ENCODE measurements at places on chromosomes 3 and 15.
A peak's percentile ranks its signal among the peaks of the same experiment; 100 is the strongest.

DNA sequence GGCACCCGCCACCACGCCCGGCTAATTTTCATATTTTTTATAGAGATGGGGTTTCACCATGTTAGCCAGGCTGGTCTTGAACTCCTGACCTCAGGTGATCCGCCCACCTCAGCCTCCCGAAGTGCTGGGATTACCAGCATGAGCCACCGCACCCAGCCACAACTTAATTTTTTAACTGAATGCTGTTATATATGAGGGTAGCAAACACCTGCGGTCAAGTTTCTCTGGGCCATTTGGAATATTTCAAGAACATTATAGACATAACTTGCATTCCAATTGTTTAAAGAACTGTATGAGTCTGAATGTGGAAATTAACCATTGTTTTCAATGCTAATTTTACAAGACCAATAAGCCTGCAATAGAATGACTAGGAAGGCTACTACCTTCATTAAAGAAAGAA is 35.7 kb upstream of the GOLGA8B start:
- no peak for DNase-seq

GRCh38 chr3:12253516-12254343 is 35.1 kb upstream of the PPARG start:
- no peak for DNase-seq

DNA sequence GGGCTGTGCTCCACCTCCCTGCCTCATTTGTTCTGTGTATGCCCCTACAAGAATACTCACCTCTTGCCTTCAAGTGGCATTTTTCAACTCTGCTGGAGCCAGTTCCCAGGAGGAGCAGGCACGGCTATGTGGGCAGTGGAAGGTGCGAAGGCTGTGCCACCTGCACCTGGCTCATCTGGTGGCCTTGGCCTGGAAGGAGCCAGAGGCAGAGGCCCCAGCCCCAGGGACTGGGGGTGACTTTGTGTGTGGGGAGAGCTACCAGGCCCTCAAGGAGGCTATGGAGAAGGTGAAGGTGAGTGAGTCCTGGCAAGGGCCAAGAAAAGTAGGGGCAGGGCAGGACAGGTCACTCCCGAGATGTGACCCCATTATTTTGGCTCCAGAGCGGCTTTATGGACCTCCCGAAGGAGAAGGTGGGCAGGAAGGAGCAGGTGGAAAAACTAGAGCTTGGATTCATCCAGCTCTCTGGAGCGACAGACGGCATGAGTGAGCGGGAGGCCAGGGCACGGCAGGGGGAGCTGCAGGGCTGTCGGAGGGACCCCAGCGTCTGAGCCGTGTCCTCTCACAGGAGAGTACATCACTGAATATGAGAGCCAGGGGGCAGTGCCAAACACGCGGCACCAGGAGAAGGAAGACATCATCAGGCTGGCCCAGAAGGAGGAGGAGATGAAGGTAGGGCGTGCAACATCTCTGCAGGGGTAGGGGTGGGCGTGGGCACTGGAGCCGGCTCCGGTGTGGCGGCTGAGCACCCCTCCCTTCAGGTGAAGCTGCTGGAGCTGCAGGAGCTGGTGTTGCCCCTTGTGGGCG is 57.3 kb upstream of the UBE2Q2 start:
- no peak for DNase-seq

DNA sequence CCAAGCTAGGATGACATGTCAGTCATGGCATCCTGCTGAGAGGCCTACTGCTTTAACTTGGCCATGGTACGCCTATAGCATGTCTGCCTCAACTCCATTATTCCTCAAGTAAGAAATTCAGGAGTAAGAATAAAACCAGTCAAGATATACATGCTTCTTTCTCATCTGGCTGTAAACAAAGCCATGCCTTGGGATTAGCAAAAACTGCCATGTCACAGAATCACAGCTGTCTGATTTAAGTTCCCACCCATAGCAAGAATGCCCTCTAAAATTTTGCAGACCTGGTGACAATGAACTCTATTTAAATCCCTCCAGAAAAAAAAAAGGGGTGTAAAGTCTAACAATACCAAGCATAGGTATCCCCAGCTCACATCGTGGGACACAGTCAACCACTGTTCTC is 55.6 kb upstream of the ACAN start:
- DNase-seq, result no peak

- DNase-seq, result no peak
These were observed 154.4 kb downstream of the CHL1 start for GRCh38 chr3:350871-351371.

- no peak for DNase-seq
These were observed 114.5 kb downstream of the HERC1 start for GRCh38 chr15:63719281-63719680.

- peak; percentile 76 for DNase-seq
These were observed 160.7 kb upstream of the MCTP2 start for GRCh38 chr15:94070356-94071295.

GRCh38 chr15:60315878-60316277 is 81.9 kb downstream of the ANXA2 start:
- DNase-seq, result no peak

GRCh38 chr15:101464256-101464998 is 25.1 kb downstream of the PCSK6 start:
- no peak for DNase-seq

DNA sequence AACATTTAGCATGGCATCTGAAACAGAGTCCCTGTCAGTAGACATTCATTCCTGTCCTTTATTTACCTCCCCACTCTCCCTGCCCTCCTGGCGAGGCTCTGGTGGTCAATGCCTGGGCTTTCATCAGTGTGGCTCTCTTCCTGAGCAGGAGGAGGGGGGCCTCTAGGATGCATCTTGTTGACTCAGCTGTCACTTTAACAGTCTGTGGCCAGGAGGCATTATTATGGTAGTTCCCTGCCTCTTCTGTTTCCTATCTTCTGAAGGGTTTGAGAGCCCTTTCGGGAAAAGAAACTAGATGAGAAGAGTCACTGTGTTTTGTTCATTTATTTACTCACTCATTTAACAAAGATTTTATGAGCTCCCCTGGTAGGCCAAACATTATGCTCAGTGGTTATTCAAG is 2.4 kb upstream of the PPP1R14D start:
- no peak for DNase-seq

- DNase-seq, result no peak
These were observed 161.2 kb downstream of the ALCAM start for GRCh38 chr3:105527949-105528348.

- peak; percentile 63 for DNase-seq
These were observed 539 bp upstream of the MGLL start for GRCh38 chr3:127822682-127823425.

DNA sequence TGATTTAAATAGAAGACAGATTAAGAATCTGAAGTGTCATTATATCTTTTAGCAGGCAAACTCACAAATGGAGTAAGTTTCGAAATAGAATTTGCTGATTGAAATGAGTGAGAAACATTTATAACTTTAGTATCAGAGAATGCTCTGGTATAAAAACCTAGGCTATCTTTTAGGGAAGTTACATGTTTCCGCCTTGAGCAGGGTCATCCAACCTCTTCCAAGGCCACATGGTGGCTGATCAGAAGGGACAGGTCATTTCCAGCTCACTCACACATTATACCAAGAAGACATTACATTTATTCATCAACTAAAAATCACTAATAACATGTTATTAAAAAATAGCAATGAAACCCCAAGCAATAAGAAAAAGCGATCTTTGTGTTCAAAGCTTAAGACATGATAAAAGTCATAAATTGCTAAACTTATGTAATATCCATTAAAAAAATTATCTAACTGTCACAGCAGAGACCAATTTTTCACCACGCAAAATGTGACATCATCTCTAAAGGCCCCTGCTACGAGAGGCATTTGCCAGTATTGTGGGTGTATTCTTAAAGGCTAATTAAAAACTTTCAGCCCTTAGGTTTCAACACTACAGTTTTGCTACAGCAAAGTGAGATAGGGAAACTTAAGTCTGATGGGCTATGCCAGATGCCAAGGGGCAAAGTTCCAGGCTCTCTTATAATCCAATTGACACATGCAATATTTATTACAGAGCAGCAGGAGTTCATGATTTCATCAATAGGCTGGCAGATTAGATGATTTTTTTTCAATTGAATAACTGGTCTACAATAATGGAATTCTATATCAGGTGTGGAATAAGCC is 240.4 kb upstream of the TBL1XR1 start:
- no peak for DNase-seq

DNA sequence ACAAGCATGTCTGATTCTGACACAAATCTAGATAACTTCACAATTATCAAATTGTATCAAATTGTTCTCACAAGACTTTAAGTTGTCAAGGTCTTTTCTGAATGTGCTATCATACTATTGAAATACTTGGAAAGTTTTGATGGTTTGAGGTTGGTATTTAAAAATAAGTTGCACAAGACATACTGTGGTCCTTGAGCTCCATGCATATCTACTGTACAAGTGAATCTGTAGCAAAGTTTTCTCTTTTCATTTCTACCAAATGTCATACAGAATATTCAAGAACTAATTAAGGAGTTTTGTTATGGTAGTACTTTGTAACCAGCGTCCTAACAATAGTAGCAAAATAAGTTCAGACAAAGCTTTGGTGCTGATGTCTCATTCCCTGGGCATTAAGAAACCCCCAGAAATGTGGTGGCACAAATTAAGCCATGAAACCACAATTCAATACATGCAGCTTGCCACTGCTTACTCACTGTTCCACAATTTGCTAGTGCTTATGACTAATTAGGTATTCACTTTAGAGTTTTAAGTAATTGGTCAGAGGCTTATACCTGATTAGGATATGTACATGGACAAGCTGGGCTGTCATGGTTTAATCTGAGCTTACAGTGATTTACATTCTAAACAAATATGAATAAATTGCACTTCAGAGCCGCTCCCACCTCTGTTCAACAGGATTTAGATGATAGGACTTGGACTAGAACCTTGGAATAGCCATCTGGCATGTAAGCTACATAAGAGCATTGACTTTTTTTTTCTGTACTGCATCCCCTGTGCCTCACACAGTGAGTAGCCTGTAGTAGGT is 8.8 kb downstream of the TBC1D23 start:
- DNase-seq, result peak; percentile 70

DNA sequence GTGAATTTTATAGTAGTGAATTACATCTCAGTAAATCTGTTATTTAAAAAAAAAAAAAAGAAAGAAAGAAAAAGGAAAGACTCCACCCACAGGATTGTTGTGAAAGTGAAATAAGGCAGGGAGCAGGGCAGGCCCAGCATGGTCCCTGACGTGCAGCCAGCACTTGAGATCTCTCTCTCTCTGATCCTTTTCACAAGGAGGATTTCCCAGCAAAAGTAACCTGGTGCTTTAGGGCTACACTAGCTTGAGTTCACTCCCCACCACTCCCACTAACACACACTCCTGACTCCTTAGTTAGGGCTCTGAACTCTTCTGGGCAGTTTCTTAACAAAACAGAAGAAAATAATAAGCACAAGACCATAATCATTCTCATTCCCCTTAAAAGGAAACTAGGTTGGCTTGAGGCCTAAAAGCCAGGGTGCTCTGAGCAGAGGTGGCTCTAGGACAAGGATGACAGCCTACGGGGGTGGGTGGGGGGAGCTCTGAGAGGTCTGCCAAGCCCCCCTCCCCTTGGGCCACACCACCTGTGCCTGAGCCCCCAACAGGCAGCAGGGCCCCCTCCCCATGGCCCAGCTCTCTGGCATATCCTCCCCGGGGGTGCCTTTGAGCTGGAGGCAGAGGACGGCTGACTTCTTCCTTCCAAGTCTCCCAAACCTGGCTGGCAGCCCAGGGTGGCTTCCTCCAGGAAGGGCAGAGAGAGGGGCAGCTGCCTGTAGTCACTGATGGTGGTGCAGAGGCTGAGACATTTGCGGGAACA is 856 bp downstream of the TMEM40 start:
- DNase-seq, result no peak

GRCh38 chr3:119418641-119419040 is 44.8 kb downstream of the TMEM39A start:
- DNase-seq, result peak; percentile 4

GRCh38 chr15:31258260-31258659 is 68.4 kb upstream of the KLF13 start:
- DNase-seq, result no peak

DNA sequence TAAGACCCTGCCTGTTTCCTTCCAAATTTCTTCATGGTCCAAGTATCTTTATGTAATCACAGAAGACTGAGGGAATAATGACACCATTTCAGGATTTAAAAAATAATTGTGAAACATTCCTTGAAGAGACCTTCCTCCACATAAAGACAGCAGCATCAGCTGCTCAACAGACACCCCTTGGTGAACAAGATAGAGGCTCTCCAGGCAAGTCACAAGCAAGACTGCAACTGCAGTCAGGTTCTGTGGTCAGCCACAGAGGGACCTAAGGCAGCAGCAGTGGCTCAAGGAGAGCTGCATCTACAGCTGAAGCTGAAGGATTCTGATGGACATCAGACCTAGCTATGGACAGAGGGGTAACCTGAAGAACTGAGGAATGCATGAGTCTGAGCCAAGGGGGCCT is 97.2 kb upstream of the C3orf80 start:
- no peak for DNase-seq

- DNase-seq, result no peak
These were observed 3.0 kb upstream of the LDHAL6B start for GRCh38 chr15:59203657-59204056.

All from SJSA1 (cell line).